ENCODE measurements at places on chromosomes 1 and 21.

- DNase-seq = peak; percentile 39
Measured at GRCh38 chr1:23122023-23122748, 46.5 kb downstream of the LUZP1 start.

GRCh38 chr1:10965546-10966226 lies 46.8 kb upstream of the TARDBP start:
- no peak for DNase-seq

- DNase-seq = no peak
Measured at GRCh38 chr1:67137307-67137753, 2.6 kb upstream of the C1orf141 start.

- DNase-seq = no peak
Measured at GRCh38 chr1:207824691-207825408, 73.0 kb downstream of the CD46 start.

DNA sequence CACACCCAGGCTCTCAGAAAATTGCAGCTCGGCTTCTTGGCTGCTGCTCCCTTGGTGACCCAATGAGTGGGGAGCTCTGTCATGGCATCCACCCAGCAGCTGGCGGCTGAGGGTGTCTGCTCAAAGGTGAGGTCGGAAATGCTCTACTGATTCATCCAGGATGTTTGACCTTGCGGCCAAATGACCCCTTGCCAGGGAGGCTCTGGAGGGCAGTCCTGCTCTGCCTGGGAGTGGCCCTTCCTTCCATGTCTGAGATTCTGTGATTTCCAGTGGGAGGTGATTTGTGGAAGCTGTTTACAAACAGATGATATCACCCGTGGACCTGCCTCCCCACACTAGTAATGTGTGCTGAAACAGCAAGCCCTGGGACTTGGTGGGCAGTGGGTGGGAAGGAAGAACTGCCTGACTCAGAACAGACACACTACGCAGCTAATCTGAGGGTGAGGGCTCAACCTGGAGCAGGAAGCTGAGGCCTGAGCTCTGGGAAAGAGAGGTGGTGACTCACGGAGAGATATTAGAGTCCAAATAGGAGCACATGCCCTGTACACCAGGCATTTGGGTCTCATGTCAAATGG lies 3.0 kb downstream of the CRCT1 start:
- DNase-seq = peak; percentile 48

DNA sequence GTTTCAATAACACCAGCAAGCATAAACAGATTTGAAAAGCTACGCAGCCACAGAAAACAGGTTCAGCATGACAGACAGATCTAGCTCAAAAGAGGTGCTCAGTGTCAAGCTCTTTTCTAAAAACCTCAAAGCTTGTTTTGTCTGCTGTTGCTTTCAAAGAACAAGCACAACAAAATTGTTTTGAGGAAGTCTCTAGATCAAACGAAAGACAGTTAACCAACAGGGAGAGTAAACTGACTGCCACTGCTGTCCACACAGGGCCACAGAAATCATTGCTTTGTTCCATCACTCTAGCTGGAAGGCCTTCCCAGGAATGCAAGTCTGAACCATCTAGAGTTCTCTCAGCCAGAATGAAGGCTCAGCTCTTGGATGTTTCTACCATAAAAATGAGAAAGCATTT lies 12.8 kb downstream of the APP start:
- DNase-seq = no peak

- DNase-seq = no peak
Measured at GRCh38 chr1:85128316-85128715, 72.5 kb downstream of the SYDE2 start.

DNA sequence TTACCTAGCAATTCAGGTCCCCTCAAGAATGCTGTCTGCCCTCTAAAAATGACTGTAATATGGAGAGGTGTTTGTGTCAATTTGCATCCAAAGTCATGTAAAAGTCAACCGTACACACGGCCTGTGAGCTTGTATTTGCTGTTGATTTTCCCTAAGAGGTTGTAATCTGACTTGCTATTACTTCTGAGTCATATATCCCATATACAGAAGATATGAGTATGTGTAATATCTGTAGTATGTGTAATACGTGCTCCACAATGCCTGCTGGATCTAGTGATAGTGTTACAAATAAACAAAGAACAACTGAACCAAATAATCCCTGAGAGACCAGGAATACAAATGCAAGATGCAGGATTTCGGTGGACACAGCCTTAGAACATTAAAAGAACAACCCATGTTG lies 1.4 kb upstream of the KCNJ6 start:
- no peak for DNase-seq

GRCh38 chr1:60866917-60867531 lies 215.3 kb upstream of the NFIA start:
- DNase-seq = no peak

GRCh38 chr1:26057189-26057588 lies 10.2 kb downstream of the TRIM63 start:
- no peak for DNase-seq

DNA sequence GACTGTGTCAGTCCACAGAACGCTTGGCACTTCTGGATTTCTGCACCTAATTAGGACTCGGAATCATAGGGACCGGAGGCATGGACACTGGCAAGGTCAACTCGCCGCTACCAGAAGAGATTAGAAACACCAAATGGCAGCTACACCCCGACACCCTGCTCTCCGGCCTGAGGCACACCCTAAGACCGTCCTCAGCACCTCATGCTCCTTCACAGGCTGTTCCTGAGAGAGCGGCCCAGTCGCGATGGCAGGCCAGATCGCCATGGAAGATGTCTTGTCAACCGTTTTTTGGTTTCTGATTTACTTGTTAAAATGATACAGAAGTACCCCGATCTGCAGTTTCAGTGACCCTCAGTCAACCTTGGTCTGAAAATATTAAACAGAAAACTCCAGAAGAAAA lies 46.8 kb downstream of the NPHP4 start:
- DNase-seq = no peak

GRCh38 chr1:117566556-117566955 lies 39.3 kb upstream of the TENT5C start:
- DNase-seq = no peak

- no peak for DNase-seq
Measured at GRCh38 chr1:30533141-30533540, 190.2 kb downstream of the MATN1 start.

DNA sequence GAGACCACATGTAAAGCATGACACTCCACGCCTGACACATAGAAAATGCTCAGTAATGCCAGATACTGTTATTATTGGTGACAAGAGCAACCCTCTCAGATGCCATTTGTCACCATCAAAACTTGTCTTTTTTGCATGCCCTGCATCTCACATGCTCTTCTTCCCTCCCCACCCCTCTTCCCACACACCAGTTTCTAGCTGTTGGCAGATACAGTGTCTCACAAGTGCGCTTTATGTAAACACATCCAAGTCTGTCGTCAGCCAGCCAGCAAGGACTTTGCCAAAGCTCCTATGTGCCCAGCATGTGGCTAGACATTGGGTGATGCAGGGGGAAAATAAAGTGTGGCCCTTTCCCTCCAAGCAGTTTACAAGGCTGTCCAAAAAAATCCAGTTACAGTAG lies 44.9 kb upstream of the EPHA8 start:
- peak; percentile 23 for DNase-seq

- DNase-seq = no peak
Measured at GRCh38 chr1:56149761-56150160, 429.6 kb downstream of the PLPP3 start.

DNA sequence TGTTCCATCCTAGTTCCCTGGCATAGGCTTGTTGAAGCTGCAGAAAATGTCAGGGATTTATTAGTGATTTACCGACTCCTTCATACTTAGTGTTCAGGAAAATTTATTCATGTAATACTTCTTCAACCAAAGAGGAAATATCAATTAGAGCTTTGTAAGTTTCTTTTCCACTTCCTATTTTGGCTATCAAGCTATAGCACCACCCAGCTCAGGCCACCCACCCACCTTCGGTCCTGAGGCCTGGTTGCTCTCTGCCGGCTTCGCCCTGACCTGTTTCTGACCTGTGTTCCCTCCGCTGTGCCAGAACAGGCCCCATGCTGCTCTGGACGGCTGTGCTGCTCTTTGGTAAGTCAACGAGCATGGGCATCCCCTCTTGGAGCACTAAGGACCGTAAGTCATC lies at the start of gene FCRL6:
Gene FCRL6 (plus strand): TSS at position 250 of the 400 bp plus-strand sequence. CDS start 65 bp downstream, at position 315.
- no peak for DNase-seq

GRCh38 chr1:23174426-23175110 lies 5.9 kb upstream of the LUZP1 start:
- no peak for DNase-seq

- DNase-seq = peak; percentile 6
Measured at GRCh38 chr1:235327559-235328270, at the start of gene ARID4B. Gene ARID4B (minus strand): TSS chr1:235328179. CDS start chr1:235326919, 1,260 bp downstream.

DNA sequence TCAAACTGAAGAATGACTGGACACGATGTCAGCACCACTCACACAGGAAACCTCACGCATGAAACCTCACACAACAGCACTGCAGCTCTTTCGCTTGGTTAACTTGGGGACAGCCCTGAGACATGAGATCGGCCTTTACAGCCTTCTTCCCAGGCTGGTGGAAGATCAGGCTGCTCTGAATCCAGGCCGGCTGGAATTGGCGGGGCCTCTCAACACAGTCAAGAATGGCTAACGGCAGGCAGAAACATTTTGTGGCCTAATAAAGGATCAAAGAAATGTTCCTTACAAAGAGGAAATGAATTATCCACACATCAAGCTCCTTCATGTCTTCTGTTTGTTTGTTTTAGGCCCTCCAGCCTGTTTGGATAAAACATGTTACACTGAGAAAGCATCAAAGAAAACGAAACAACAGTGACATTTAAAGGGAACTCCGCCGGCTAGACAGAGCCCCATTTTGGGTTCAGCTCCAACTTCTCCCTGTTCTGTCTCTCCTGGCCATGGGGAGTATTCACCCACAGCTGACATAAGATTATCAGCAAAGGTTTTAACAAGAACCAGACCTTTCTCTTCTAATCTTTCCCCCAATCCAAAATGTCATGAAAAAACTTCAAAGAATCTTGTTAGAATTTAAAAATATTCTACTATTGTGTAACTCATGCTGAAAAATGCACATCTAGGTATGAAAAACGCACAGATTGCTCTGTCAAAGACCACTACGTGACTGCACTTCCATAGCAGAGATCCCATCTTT lies 131.2 kb downstream of the SLC45A1 start:
- no peak for DNase-seq

- no peak for DNase-seq
Measured at GRCh38 chr1:22327411-22327810, 124.2 kb upstream of the ZBTB40 start.

DNA sequence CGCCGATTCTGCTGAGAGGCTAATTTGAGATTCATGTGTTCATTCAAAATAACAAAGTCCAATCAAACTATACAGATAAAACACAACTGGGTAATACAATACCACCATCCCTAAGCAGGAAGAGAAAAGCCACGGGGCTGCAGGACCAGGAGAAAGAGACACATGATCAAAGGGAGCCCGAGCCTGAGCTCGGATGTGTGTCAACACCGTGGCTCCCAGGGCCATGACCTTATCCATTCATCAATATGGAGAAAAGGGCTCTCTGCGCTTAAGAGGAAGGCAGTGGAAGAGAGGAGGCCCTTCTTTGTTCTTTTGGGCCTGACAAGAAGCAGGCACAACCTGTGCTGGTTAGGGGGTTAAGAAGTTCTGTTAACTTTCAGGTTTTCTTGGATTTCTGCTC lies 56.7 kb downstream of the HUNK start:
- DNase-seq = no peak

DNA sequence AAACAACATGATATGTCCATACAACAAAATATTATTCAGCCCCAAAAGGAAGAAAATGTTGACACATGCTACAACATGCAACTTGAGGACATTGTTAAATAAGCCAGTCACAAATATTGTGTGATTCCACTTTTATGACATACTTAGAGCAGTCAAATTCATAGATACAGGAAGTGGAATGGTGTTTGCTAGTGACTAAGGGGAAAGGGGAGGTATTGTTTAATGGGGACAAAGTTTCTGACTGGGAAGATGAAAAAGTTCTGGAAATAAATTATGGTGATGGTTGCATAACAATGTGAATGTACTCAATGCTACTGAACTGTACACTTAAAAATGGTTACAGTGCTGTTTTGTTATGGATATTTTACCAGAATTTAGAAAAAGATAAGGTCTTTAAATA lies 77.7 kb downstream of the RHOU start:
- no peak for DNase-seq

DNA sequence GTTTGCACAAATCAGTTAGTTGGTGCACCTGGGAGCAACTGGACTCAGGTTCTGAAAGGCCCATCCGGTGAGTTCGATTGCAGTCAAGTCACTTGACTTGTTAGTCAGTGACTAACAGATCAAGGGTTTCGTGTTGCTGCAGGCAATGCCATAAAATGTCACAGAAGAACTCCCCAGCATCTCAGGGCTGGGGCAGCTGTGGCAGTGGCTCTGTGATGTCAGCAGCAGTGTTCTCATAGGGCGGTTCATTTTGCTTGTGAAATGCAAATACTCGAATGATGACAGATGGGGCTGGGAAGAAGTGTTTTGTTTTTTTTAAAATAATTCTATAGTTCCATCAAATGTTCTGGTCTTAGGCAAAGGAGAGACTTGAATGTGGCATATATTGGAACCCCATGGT lies 287.8 kb downstream of the LMX1A start:
- DNase-seq = no peak

DNA sequence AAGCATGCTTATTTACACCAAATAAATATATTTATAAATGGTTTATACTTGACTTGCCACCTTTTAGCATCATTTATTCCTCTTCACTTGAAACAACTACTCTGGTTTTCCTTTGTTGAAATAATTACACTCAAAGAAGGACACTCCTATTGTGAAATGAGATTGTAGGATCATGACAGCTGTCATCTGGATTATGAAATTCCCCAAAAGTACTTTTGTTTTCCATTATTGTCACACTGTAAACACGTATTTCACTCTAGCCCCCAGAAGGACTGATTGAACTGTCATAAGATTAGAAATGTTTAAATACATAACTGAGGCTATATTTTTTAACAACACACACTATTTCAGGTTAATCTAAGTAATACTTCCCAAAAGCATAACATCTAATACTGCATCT lies 593.8 kb downstream of the LRRIQ3 start:
- DNase-seq = no peak

DNA sequence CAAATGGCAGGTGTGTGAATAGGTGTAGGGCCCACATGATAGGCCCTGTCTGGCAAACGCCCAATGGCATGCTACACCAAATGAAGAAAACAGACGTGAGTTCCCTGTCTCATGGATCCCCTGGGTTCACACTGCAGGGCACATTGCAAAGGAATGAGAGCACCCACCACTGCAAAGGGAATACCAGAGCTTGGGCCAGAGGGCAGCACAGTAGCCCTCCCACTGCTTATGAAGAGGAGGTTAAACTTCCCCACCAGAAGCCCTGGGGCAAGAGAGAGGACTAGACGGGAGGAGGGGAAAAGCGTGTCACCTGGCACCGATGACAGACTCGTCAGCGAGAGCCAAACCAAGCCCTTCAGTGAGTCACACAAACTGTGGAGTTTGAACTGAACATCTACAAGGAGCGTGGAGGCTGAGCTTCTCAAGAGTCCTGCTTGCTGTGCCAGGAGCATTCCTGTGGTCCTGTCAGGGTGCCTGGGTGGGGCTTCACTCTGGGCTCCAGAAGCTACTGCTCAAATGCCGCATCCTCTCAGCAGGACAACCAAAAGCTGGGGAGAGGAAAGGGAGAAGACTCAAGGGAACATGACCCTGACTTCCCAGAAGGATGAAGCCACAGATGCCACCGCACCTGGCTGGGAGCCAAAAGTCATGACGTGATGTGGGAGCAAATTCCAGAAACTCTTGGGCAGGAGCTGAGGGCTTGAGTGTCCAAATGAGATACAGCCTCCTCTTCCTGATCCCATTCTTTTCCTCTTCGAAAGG lies 61.1 kb downstream of the TOMM20 start:
- DNase-seq = peak; percentile 100
